ENCODE measurements at places on chromosomes 7 and 10.
A peak's percentile ranks its signal among the peaks of the same experiment; 100 is the strongest.

- no peaks in the 10 kb centered on the region for H3K27me3 ChIP-seq
- no peak overlapping the region for H3K4me3 ChIP-seq
- H3K36me3 ChIP-seq = no peaks in the 10 kb centered on the region
- H3K4me1 ChIP-seq = no peaks in the 10 kb centered on the region
- no peak for DNase-seq
Measured at GRCh38 chr7:41121228-41121627, 581.7 kb downstream of the INHBA start.

DNA sequence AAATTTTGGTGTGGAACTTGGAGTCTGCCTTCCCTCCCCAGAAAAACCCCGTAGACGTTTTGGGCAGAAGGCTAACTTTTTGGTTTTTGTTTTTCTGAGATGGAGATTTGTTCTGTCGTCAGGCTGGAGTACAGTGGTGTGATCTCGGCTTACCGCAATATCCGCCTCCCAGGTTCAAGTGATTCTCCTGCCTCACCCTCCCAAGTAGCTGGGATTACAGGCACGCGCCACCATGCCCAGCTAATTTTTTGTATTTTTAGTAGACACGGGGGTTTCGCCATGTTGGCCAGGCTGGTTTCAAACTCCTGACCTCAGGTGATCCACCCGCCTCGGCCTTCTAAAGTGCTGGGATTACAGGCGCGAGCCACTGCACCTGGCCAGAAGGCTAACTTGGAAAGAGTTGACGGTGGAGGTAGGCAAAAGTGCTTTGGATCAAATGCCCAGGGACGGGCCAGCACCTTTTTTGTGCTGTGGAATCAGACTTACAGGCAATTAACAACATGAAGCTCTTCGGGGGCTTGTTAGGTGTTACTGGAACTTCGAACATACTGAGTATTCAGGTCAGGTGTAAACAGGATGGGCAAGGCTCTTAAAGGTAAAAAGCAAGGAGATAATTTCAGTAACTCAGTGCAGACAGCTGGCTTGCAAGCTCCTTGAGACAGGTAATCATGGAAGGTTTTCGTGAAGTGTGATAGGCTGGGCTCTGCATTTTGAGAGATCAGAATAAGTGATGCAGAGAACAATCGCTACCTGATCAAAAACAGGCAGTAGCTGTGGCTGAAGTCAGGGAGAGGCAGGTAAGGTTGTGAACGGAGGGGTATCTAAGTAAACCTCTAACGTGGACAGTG is 1.8 kb downstream of the PPP1R35 start:
- peaks cover 2% of the 10 kb centered on the region for H3K27me3 ChIP-seq
- peaks cover 47% of the 10 kb centered on the region for H3K4me1 ChIP-seq
- DNase-seq = no peak
- peak overlapping the region; percentile 89 for H3K4me3 ChIP-seq

GRCh38 chr10:80702143-80702542 is 164.4 kb downstream of the SH2D4B start:
- no peak overlapping the region for H3K27ac ChIP-seq
- DNase-seq = no peak
- no peak overlapping the region for H3K4me3 ChIP-seq
- H3K27me3 ChIP-seq = peaks cover 2% of the 10 kb centered on the region
- no peaks in the 10 kb centered on the region for H3K36me3 ChIP-seq
- H3K4me1 ChIP-seq = no peaks in the 10 kb centered on the region

DNA sequence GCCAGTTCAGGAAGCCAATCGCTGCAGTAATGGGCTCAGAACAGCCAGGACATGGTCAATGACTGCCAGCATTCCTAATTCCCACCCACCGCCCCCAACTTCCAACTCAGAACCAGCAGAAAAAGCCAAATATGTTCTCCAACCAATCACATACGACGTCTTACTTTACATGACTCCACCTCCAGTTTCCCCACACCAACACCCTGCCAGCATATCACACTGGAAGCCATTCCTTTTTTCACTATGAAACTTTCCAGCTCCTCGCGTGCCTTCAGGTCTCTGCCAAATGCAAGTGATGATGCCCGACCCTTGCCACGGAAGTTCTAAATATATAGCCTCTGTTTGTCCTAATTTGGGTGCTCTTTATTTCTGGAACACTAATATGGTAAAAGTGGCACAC is 12.5 kb downstream of the NPS start:
- DNase-seq = no peak
- no peak overlapping the region for H3K4me3 ChIP-seq
- H3K27ac ChIP-seq = no peak overlapping the region

GRCh38 chr10:76192694-76193320 is 761.4 kb downstream of the LRMDA start:
- no peak overlapping the region for H3K27ac ChIP-seq
- no peaks in the 10 kb centered on the region for H3K36me3 ChIP-seq
- H3K4me3 ChIP-seq = no peak overlapping the region
- H3K4me1 ChIP-seq = no peaks in the 10 kb centered on the region
- H3K27me3 ChIP-seq = no peaks in the 10 kb centered on the region

GRCh38 chr7:142104550-142105527 is 6.7 kb upstream of the MGAM2 start:
- DNase-seq = no peak
- no peaks in the 10 kb centered on the region for H3K36me3 ChIP-seq
- no peak overlapping the region for H3K27ac ChIP-seq

DNA sequence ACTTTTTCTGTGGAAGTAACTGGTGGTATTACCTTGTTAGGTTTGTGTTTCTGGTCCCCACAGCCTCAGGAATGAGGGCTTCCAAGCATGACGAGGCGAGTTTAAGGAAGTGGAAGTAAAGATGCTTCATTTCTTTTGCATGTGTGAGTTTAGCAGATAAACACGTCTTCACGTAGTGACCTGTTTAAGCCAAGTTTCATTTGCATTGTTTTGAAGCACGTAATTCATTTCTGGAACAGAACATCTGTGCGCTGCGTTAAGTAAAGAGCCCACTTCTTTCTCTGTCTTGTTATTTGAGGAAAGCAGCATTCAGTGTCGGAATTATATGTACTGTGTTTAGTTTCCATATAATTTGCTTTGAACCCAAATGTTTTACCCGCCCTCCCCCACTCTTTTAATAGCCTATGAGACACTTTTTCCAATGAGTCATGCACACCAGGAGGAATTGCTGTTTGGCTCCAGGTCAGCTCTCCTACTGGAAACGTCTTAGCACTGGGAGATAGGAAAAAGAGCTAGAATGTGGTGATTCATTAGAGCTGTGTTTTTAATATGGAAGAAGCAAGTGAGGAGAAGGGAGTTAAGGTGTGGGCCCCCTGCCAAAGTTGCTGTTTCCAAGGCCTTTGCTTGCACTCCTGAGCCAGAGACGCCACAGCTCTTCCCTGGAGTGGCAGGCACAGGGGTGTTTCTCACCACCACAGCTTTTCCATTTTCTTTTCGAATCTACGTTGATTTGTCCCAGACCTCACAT is 36.7 kb downstream of the BTBD16 start:
- no peaks in the 10 kb centered on the region for H3K4me1 ChIP-seq
- DNase-seq = no peak
- no peaks in the 10 kb centered on the region for H3K36me3 ChIP-seq
- no peak overlapping the region for H3K27ac ChIP-seq
- no peaks in the 10 kb centered on the region for H3K27me3 ChIP-seq

- H3K4me3 ChIP-seq = no peak overlapping the region
- no peaks in the 10 kb centered on the region for H3K27me3 ChIP-seq
- no peak overlapping the region for H3K27ac ChIP-seq
- no peak for DNase-seq
- no peaks in the 10 kb centered on the region for H3K36me3 ChIP-seq
Measured at GRCh38 chr10:62541811-62542210, 167.6 kb downstream of the ZNF365 start.

DNA sequence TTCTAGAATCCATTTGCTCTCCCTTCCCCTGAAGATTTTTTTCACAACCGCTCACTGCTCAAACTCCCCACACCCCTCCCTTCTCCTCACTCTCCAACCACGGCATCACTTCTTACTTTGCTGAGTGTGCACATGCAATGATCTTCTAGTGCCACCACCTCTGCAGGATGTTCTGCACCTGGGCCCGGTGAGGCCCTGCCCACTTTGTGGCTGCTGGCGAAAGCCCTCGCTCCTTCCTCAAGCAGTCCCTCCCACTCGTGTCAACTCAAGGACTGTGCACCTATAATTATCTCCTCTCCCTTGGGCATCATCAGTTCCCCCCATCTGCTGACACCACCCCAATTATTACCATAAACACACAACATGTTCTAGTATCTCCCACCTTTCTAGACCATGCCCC is 91.0 kb upstream of the LANCL2 start:
- no peaks in the 10 kb centered on the region for H3K4me1 ChIP-seq
- H3K4me3 ChIP-seq = no peak overlapping the region
- H3K36me3 ChIP-seq = no peaks in the 10 kb centered on the region
- H3K27me3 ChIP-seq = peaks cover 7% of the 10 kb centered on the region

- no peaks in the 10 kb centered on the region for H3K36me3 ChIP-seq
- no peak overlapping the region for H3K4me3 ChIP-seq
- H3K27me3 ChIP-seq = peaks cover 4% of the 10 kb centered on the region
- no peaks in the 10 kb centered on the region for H3K4me1 ChIP-seq
Measured at GRCh38 chr7:98629001-98629431, 11.9 kb downstream of the NPTX2 start.

DNA sequence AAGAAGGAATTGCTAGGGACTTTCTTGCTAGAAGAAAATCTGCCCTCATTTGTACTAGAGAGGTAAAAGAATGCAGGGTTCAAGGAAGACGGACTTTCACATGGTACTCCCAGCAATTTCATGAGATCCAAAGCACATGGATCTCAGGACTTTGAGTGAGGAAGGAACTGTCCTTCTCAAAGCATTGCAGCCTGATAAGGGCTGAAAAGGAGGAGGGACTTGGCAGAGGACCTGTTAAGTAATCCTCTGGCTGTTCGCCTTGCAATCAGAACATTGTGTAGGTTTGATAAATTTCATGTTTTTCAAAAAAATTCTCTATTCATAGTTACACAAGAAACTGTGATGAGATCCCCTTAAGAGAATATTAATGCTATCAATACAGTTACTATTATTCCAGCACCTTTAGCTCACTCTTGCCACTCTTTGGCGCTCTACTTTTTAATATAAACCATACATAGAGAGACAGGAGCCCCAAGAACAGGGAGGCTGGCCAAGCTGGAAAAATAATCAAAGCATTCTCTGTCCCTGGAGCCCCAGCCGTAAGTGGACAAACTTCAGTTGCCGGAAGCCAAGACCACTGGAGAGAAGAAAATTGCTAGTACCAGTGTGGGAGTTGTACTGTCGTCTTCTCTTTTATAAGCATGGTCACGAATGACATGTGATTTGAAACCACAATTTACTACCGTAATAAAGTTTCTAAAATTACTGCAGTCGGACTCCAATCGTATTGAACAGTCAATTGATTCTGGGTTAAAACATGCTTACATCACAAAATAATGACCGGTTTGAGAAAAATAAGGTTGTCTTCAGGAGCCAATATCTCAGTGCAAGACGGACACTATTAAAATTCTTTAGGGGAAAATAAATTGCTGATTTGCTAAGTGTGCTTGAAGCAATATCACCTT is 424.4 kb downstream of the SDK1 start:
- DNase-seq = no peak
- H3K4me3 ChIP-seq = no peak overlapping the region
- peaks cover 4% of the 10 kb centered on the region for H3K27me3 ChIP-seq
- no peaks in the 10 kb centered on the region for H3K36me3 ChIP-seq
- no peaks in the 10 kb centered on the region for H3K4me1 ChIP-seq
- no peak overlapping the region for H3K27ac ChIP-seq

GRCh38 chr10:122494833-122495232 is 33.5 kb downstream of the HTRA1 start:
- H3K27ac ChIP-seq = no peak overlapping the region
- H3K36me3 ChIP-seq = no peaks in the 10 kb centered on the region
- peaks cover 41% of the 10 kb centered on the region for H3K4me1 ChIP-seq

Measured in activated CD4-positive, alpha-beta memory T cell treated with anti-CD3 and anti-CD28 coated beads for 36 hours (primary cell).